Vagina (tissue), 2 donors: ENCODE measurements at places on chromosomes 2 and 18. TPM values are rescaled to one million over a fixed set of nuclear protein-coding genes. Genes with fewer than 3 reads are reported as not detected.

GRCh38 chr18:76134628-76135027 lies 360.4 kb downstream of the ZNF516 start:
- H3K27me3 ChIP-seq, result no peaks in the 10 kb centered on the region
- H3K27ac ChIP-seq, result no peak overlapping the region

GRCh38 chr2:181319286-181319685 lies 137.9 kb upstream of the ITGA4 start:
- H3K27me3 ChIP-seq, result no peaks in the 10 kb centered on the region
- no peaks in the 10 kb centered on the region for H3K4me1 ChIP-seq
- no peaks in the 10 kb centered on the region for H3K36me3 ChIP-seq
- DNase-seq, result no peak

GRCh38 chr2:167293943-167294775 lies 405.9 kb downstream of the XIRP2 start:
- H3K36me3 ChIP-seq, result no peaks in the 10 kb centered on the region
- H3K27me3 ChIP-seq, result no peaks in the 10 kb centered on the region
- peaks cover 15% of the 10 kb centered on the region for H3K4me1 ChIP-seq

DNA sequence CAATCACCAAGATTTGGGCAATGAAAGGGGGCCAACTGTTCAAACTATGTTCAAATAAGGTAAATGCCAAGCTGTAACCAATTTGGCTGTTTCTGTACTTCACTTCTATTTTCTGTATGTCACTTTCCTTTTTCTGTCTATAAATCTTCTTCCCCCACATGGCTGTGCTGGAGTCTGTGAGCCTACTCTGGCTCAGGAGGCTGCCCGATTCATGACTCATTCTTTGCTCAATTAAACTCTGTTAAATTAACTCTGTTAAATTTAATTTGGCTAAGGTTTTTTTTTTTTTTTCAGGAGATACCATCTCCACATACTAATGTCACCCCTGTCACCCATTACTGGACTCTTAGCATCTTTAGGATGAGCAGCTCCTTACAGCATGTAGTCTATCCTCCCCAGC lies 178.8 kb upstream of the TWIST2 start:
- H3K27me3 ChIP-seq, result no peaks in the 10 kb centered on the region
- H3K27ac ChIP-seq, result no peak overlapping the region
- H3K36me3 ChIP-seq, result no peaks in the 10 kb centered on the region

- no peak overlapping the region for H3K4me3 ChIP-seq
- H3K36me3 ChIP-seq, result no peaks in the 10 kb centered on the region
- no peaks in the 10 kb centered on the region for H3K27me3 ChIP-seq
- no peak for DNase-seq
- no peaks in the 10 kb centered on the region for H3K4me1 ChIP-seq
These were observed 203.7 kb upstream of the ITGA4 start for GRCh38 chr2:181253438-181253837.

The CACNB4 gene
- total RNA-seq, result 4.9 TPM
